Left lung (tissue), 14 donors: ENCODE measurements at places on chromosomes 11 and 22.
A peak's percentile ranks its signal among the peaks of the same experiment; 100 is the strongest.

GRCh38 chr11:2975594-2975993 is 16.5 kb downstream of the NAP1L4 start:
- no peak for DNase-seq

DNA sequence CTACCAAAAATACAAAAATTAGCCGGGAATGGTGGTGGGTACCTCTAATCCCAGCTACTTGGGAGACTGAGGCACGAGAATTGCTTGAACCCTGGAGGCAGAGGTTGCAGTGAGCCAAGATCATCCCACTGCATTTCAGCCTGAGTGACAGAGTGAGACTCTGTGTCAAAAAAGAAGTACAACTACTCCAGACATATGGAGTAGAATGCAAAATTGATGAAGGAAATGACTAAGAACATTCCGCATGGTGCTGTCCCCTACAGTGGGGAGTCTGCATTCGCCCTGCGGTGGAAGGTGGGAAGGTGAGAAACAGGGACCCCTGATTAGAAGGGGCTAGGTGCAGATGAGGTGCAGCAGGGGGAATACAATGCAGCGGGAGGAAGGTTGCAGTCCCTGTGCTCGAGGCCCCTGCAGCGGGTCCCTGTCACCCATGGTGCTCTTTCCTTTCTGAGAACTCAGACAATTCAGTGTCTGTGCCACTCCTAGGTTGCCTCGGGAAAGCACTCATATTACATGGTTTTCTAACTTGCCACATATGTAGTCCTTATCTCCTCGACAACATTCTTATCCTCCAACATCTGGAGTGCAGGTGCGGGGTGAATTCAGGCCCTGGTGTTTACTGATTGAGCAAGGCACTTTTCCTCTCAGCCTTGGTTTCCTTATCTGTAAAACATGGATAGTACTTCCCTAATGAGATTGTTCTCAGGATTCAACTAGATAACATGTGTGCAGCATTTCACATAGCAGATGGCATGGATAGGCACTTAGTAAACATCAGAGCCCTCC is 5.2 kb downstream of the POLD4 start:
- DNase-seq, result no peak

- DNase-seq, result no peak
Observed at GRCh38 chr22:26632422-26633155, 10.8 kb downstream of the CRYBA4 start.

- DNase-seq, result no peak
Observed at GRCh38 chr11:130599073-130599654, 150.7 kb downstream of the ADAMTS15 start.

- no peak for DNase-seq
Observed at GRCh38 chr22:22348127-22348814, 103.7 kb downstream of the VPREB1 start.

DNA sequence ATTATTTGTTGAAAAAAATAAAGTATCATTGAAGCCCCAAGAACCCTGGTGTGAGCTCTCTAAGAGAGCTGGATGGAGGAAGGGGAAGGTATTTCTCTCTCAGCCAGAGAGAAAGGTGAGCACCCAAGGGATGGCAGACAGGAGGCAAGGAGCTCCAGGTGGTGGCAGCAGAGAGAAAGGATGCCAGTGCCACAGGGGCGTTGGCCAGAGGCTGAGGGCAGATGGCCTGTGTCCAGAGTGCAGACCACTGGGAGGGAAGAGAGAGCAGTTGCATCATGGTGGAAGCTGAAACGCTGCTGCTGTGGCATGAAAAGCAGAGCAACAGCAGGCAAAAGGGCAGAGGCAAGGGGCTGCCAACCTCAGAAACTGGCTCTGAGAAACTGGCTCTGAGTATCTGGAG is 8.5 kb downstream of the SPON1 start:
- DNase-seq, result no peak

GRCh38 chr11:102464859-102465500 is 12.4 kb upstream of the TMEM123 start:
- no peak for DNase-seq

DNA sequence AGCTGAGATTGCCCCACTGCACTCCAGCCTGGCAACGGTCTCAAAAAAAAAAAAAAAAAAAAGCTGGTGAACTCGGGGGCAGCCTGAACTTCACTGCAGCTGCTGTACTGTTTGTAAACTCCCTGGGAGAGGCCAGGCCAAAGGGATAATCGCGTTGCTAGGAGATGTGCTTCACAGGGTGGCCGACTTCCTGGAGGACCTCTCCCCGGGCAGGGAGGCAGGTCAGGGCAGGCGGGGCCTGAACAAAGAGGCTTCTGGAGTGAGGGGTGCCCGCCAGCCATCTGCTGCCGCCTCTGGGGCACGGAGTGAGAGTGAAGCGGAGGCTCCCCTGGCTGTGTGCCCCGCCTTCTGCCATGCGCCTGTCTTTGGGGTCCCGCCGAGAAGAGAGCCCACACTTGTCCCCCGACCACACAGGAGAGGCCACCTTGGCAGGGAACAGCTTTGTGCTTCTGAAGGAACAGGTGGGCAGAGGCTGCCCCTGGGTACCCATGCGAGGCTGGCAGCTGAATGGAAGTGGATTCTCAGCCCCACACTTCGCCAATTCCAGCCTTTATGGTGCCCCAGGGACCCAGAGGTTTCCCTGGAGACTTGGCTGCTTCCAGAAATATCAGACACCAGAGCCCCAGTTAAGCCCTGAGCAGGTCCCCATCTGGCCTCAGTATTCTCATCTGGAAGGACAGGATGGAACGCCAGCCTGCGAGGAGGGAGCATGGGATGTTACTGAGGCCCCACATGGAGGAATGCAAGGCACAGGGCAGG is 29.6 kb downstream of the TMEM184B start:
- DNase-seq, result no peak

DNA sequence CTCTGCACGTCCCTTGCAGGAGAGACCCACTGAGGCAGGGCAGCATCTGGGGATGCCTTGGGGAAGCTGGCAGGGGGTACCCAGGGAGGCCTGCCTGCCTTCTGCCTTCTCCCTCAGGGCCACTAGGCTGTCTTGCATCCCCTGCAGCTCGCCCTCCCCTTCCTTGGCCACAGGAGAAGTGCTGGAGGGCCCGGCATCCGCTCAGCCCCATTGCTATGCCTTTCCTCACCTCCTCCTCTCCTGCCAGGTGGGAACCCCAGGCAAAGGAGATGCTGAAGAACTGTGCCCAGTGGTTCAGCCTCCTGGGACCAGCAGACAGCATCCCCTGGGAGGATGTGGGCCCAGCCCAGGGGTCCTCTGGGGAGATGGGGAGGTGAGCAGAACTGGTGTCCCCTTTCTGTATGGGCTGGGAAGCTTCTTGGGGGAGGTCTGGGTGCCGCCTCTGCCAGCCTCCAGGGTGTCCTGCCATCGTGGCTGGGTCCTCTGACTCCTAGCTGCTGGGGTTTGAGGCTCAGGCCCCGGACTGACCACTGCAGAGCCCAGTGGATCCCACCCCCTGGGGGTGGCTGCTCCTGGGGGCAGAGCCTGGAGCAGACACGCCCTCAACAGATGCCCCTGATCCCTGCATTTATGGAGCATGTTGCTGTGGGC is 20.6 kb downstream of the MRGPRG start:
- no peak for DNase-seq

GRCh38 chr22:38927033-38927781 is 30.2 kb upstream of the APOBEC3A start:
- peak; percentile 95 for DNase-seq

DNA sequence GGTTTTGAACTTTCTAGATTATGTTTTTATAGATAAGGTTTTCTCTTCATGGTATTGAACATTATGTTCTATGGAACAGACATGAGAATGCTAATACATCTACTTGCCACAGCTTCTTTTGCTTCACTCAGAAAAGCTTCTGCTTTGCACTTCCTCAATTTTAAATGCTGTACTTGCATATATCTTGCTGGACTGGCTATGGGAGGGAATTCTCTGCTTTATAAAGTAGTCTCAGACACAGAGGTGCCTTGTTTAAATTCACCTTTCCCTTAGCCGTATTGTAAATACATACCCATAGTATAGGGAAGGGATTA is 173.9 kb downstream of the DDX10 start:
- DNase-seq, result no peak

GRCh38 chr11:75351541-75351790 is at the start of gene ARRB1:
Gene ARRB1, minus strand, starts transcription at chr11:75351661. Its CDS starts 54 bp downstream, at chr11:75351607.
- no peak for DNase-seq

GRCh38 chr11:46600194-46600960 is 6.6 kb upstream of the AMBRA1 start:
- DNase-seq, result no peak

- DNase-seq, result no peak
Observed at GRCh38 chr22:46731246-46732040, 6.6 kb downstream of the CERK start.

- no peak for DNase-seq
Observed at GRCh38 chr22:35209203-35209602, 48.1 kb upstream of the HMGXB4 start.

- DNase-seq, result no peak
Observed at GRCh38 chr11:68325183-68325906, 13.0 kb downstream of the LRP5 start.

GRCh38 chr11:10927538-10927937 is 69.7 kb upstream of the ZBED5 start:
- DNase-seq, result no peak

DNA sequence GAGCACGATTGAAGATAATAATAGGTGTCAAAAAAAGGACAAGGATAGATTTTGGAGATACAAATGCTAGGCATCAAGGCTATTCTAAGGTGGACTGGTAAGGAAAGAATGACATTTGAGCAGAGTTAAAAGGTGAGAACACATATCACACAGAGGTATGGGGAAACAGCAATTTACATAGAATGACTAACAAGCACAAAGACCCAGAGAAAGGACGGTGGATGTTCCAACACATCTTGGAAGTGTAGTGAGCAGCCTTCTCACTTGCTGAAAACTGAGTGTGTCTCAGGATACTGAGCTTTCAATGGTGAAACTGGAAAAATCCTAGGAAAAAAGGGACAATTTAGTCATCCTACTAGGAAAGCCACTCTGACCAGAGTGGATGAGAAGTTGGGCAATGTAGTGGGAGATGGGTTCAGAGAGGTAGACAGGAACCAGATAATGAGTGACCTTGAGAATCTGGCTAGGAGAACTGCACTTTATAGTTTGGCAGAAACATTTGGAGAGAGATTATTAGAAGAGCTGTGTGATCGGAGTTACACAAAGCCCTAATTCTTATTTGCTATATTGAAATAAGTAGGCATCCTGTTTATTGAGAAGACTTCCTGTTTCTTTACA is 706.0 kb downstream of the KCNA4 start:
- no peak for DNase-seq

DNA sequence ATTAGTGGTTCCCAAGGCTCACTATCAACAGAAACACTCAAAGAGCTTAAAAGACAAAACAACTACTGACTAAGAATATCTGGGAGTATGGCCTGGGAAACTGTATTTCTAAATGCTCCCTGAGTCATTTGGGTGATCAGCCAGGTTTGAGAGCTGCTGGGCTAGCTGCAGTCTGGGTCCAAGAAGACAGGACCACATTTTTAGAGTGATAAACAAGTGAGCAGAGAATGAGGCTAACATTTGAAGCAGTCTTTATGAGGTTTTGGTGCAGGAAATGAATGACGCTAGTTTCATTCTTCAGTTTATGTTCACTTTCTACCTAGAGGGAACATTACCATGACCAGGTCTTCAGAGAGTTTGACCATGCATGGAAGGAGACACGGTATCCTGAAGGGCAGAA is 97.7 kb downstream of the TEAD1 start:
- DNase-seq, result no peak

DNA sequence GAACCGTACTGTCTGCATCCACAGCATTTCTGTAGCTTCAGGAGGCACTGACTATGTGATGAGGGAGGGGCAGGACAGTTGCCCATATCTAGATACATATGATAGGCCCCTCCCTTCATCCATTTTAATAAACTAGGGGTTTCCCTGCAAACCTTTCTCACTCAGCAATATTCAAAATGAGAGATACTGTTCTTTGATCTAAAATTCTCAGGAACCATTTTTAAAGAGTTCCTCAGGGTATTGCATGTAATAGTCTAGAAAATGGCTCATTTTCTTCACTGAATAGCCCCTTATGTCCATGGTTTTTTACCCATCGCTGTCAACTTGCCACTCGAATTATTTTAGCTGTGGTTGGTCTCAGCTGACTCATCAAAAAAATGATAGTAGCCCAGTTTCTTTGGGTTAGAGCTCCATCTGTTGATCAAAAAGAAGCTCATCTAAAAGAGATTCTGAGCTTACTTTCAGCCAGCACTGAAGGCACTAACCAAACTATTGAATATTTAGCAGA is 37.0 kb upstream of the DNAJB7 start:
- peak; percentile 63 for DNase-seq

GRCh38 chr11:66187453-66187852 is 81.0 kb upstream of the RAB1B start:
- no peak for DNase-seq

DNA sequence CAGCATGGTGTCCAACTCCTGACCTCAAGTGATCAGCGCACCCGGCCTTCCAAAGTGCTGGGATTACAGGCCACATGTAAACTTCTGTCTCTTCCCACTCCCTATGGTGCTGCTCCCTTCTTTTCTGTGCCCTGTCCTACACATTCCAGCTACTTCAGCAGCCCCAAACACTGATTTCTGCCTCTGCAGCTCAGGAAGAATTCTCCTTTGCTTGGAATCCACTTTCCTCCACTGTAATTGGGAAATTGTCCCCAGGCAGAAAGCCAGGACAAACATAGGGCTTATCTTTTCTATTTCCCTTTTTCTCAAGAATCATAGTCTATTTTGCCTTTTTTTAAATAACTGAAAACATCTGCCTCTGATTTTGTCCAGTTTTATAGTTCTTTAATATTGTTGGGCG is 21.3 kb upstream of the DRG1 start:
- DNase-seq, result no peak

DNA sequence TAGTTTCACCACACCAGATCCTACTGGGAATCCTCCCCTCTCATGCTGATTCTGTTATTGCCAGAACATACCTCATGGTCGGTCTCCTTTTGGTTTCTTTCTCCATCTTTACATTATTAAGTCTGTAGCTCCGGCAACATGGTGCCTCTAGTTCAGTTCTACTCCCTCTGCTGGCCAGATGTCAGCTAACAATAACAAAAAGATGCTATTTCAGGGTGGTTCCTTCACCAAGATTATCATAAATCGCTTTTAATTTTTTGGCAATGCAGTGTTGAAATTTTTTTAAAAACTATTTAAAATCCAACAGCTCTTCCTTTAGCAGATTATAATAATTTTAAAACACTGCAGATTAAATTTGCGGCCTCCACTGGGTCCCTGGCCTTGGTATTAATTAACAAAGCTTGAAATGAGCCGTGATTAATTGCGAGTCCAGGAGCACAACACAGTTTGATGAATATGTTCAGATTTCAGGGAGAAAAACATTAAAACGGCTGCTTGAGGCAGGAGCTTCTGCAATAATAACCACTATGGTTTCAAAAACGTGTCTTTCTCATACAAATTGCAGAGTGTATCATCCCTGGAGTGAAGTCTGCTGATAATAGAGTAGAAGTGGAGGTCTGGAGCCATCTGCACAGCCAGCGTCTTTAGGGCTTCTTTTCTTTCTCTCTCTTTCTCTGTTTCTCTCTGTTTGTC is 492.9 kb upstream of the KIRREL3 start:
- no peak for DNase-seq

- DNase-seq, result no peak
Observed at GRCh38 chr22:40806711-40807110, 12.4 kb downstream of the SLC25A17 start.
